Foreskin keratinocyte (primary cell): ENCODE measurements at places on chromosomes 3 and 15.

- DNase-seq, result peak; percentile 53
Measured at GRCh38 chr15:58387130-58387529, 44.7 kb upstream of the LIPC start.

DNA sequence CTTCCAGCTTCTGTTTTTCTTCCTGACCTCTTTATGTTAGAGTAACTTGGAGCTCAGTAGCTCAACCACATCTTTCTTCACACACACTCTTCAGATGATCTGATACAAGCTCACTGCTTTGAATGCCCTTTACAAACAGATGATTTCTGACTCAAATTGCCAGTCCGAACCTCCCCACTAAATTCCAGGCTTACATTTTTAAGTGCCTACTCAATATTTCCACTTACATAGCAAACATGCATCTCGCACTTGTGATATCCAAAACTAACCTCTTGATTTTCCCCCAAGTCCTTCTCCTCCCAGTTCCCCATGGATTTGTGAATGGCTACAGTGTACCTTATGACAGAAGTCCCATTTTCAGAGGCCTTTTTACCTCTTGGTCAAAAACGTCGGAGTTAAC lies 139.1 kb downstream of the GBE1 start:
- DNase-seq, result no peak

DNA sequence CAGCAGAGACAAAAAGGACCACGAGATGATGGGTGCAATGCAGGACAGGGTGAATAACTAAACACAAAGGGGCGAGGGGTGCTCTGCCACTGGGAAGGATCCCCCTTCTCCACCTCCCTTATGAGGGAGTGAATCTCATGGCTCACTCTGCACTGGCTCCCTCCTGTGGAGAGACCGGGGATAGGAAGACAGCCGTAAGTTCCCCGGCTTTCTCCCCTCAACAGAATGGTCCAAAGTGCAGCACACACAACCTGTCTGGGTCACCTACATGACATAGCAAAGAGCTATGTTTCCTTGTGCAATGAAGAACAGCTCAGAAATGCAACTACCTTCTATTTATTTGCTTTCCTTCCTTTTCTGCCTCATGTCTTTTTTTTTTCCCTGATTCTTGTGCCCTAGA lies 7.8 kb upstream of the ACSBG1 start:
- no peak for DNase-seq

DNA sequence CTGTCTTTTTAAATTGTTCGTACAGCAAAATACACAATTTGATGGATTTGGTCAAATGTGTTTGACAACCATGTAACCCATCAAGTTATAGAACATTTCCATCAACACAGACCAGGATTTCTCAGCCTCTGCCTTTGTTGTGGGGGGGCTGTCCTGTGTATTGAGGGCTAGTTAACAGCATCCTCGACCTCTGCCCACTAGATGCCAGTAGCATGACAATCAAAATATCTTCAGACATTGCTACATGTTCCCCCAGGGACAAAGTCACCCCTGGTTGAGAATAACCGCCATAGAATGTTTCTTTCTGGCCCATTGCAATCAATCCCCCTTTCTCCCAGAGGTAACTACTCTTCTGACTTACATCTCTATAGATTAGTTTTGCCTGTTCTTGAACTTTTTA lies 310.1 kb upstream of the RGMA start:
- no peak for DNase-seq
